ENCODE measurements at places on chromosomes 4 and X.

DNA sequence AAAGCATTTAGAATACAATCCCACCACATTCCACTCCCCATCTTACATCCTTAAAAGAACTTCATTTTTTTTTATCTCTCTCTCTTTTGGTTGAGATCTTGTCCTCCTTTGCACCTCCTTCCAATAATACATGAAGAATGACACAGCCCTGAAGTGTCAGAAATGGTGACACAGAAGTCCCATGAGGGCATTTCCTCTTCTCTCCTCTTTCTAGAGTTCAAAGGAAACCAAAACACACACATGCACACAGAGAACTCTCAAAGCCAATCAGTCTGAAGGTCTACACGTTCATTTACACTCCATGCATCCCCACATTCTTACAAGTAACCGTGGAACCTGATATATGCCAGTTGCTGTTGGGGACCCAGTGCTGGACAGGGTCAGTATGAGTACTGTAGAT is 450.7 kb downstream of the HNRNPD start:
- DNase-seq: no peak

DNA sequence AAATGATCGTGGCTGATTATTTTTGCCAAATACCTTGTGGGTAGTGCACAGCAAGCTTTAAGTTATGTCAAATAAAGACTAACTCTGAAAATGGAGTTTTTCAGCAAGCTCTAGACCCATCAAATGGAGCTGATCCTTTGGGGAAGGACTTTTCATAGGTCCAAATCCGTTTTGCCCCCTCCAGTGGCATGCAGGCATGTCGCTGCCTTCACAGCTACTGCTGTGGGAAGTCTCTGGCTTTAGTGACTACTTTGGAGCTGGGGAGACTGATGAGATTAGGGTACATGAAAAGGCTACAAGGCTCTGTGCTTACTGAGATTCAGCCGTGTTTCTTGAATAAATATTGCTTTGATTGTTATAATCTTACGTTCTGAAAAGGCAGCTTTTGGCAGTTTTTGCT is 106.6 kb upstream of the HS3ST1 start:
- no peak for DNase-seq

- DNase-seq: no peak
These were observed 175.2 kb upstream of the PBDC1 start for GRCh38 chrX:75997692-75998091.

GRCh38 chr4:137519406-137519805 is 12.9 kb downstream of the PCDH18 start:
- no peak for DNase-seq

- no peak for DNase-seq
These were observed 177.7 kb downstream of the CRLF2 start for GRCh38 chrX:1034717-1035116.

DNA sequence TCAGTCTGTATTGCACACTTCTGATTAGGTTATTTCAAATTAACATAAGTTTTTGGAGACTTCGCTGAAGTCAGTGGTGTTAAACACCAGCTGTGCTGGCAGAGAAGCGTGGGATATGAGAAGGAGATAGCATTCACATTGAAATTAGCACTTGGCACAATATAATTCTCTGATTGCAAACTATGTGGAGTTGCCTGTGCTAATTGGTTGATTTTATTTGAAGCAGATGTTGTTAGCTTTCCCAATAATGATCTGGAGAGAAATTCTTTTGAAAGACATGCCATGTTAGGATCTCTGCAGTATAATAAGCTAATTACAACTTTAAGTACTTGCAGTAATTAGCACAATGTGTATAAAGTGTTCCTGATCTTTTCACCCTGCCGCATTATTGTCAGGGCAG is 367.4 kb upstream of the ARX start:
- DNase-seq: no peak

DNA sequence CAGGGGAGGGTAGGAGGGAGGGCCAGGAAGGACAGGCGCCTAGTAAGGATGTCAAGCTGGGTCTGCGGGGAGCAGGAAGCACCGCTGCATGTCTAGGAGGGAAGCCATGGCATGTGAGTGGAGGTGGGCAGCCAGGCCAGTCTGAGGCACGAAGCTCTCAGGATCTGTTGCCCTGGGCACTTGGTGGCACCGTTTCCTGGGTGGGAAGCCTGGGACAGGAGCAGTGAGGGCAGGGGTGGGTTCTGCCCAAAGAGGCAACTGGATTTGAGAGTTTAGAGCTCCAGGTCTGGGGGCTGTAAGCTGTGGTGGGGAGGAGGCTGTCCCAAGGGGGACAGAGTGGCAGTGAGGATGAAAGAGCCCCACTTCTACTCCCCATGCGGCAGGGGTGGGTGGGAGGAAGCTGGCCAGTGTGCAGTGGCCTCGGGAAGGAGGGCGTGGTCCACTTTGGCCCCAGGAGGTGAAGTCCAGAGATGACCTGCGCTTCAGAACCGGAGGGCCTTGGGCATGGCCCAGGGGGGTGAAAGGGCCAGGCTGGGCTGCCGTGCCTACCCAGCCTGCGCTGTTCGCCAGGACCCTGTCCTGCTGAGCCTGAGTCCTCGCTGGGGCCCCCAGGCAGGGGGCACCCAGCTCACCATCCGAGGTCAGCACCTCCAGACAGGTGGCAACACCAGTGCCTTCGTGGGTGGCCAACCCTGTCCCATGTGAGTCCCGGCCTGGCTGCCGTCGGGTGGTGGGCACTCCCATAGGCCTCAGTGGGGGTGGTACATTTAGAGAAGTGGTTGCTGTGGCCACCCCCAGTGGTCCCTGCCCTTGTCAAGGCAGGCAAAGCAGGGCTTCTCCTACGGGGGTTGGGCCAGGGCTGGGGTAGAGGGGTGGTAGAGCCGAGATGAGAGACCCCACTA is 8.3 kb upstream of the SRPK3 start:
- no peak for DNase-seq

DNA sequence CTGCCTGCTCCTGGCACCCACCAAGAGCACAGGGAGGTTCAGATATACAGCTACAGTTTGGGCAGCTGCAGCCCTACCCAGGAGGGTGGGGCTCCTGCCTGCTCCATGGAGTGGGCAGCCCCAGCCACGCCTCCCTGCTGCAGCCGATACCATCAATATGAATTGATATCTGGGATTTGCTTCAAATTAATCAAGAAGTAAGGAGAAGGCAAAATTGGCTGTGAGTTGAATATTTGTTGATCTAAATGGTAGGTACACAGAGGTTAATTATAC is 31.2 kb upstream of the ZNF280C start:
- no peak for DNase-seq

GRCh38 chr4:48706736-48707135 is 73.3 kb downstream of the FRYL start:
- DNase-seq: no peak

DNA sequence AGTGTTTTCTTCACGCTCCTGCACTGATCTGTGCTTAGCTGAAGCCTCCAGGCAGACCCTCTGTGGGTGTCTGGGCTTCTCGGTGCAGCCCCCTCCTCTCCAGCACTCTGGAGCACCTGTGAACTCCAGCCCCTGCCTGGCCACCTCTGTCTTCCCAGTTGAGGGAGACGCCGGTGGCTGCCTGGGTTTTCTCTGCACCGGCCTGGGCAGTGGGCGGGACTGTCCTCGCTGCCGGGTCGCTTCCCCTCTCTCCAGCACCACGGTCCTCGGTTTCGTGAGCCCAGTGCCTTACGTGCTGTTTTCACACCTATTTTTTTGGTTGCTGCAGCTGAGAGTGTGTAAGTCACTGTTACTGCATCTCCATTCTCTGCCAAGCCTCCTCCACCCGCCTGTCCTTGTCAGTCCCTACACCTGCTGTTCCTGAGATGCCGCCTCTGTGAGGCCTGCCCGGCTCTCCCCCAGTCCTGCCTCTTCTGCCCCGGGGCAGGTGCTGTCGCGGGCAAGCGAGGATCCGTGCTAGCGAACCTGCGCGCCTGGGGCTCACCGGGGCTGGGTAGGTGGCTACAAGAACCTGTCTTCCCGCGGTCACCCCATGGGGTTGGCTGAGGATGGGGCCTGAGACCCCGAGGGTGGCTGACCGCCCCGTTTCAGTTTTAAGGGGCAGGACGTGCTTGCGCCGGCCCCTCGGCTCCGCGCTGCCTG is 2.4 kb upstream of the FGFRL1 start:
- DNase-seq: no peak

DNA sequence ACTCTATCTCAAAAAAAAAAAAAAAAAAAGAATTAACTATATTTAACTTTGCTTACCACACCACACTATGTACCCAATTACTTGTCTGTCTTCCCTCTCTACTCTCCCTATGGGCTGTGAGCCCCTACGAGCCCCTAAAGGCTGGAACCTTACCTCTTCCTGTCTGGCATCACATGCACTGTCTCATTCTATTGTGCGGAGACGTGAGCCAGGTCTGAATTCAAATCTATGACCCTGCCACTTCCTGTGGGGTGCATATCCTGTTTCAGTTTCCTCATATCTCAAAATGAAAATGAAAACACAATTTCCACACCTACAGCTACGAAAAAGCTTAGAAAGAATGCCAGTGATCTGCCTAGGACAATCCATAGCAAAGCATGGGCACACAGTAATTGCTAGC is 42.9 kb upstream of the HS3ST1 start:
- no peak for DNase-seq

DNA sequence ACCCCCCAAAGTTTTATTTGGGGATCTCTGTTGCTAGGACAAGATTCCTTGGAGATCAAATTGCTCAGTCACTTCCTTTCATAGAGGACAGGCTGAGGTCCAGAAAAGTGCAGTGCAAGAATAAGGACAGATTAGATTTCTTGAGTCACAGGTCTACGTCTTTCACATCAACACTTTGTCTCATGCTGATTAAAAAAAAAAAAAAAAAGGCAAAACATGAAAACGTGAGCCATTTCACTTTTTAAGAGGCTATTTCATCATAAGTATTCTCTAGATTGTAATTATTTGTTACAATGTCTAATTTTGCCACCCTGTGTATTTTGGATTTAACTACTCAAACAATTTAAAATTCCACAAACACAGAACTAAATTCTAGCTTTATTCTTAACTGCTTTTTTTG is 647.0 kb downstream of the TRAM1L1 start:
- no peak for DNase-seq

DNA sequence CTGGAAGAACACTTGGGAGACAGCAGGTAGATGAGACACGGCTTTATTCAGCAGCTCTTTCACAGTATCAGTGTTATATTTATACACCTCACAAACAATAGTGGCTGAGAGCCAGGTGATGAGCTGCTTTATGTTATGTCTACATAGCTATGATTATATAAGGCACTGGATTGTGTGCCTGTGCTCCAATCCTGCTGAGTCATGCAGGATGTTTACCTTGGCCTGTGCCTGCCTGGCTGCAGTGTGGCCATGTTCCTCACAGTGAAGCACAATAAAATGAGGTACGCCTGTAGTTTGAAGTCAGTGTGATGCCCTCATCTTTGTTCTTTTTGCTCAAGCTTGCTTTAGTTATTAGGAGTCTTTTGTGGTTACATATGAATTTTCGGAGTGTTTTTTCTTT is 31.3 kb downstream of the CXCL13 start:
- no peak for DNase-seq

DNA sequence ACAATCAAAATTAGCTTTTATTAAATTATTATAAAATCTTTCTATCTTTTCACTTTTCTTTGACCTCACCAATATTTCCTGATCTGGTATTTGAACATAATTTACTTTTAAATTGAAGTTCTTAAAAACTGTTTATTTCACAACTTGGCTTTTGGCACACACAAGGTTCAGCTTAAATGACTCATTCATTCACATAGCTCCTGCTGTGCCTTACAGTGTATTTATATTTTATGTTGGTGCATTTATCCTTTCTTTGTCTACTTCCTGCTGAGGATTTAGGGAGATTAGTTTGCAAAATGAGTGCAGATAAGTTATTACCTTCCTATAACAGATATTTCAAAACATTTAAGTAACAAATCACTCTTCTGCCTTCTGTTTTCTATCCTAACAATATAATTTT is 430.6 kb downstream of the DTHD1 start:
- no peak for DNase-seq

DNA sequence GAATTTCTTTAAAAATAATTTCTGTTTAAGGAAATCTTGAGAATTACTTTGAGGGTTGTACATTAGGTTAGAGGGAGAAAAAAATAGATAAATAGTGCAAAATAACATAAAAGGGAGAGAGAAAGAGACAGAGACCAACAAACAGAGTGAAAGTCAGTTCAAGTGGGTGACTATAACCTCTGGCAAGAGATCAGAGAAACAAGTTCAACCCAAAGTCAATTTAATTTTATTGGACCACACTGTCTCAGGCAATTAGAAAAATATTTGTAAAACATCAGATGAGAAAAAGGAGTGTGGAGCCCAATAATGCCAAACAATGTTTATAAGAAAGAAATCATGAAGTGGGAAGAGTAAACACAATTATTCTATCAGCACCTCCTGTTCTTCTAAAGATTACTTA is 143.5 kb upstream of the GYPA start:
- no peak for DNase-seq

GRCh38 chr4:3708103-3708510 is 58.1 kb upstream of the ADRA2C start:
- no peak for DNase-seq

GRCh38 chr4:93334003-93334402 is 494.6 kb upstream of the ATOH1 start:
- no peak for DNase-seq

GRCh38 chrX:4655743-4656142 is 942.3 kb upstream of the PRKX start:
- no peak for DNase-seq

- DNase-seq: no peak
These were observed 459.7 kb upstream of the FAT1 start for GRCh38 chr4:187183346-187183745.

GRCh38 chr4:53841711-53842110 is 222.7 kb downstream of the CHIC2 start:
- no peak for DNase-seq

DNA sequence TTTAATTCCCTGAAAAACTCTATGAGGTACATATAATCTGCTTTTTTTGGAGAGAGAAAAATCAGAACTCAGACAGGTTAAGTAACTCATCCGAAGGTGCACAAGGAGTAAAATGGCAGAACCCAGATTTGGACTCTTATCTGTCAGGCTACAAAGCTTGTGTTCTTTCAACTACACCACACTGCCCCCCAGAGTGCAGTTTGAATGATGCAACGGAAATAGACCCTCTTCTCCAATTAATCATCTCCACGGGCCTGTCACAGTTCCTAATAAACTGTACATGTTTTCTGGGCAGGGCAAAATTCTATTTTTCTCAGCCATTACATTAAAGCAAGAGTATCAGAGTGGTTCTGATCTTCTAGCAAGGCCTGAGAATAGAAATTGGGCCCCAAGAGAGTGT is 35.3 kb upstream of the DCX start:
- DNase-seq: no peak

DNA sequence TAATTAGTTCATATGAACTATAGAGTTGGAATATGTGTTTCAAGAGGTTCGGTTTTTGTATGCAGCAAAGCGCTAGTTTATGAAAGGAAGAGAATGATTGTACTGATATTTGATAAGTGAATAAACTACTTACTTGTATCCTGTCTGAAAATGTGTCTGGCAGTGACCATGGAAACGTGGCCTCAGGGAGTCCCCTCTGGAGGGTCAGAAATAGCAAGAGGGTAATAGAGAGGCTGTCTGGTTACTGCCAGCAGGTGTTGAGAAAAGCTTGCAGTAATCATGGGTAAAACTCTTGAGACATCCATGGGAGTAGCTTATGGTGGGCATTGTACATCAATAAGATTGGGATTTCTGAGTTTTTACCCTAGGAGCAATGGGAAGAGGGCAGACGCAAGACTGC is 77.1 kb downstream of the DCLK2 start:
- no peak for DNase-seq

Measured in DMS79 treated with DMSO at 0.1 percent for 48 hours (cell line).